Hepatic stellate cell (primary cell): ENCODE measurements at places on chromosomes 6 and 20.

- DNase-seq = no peak
These were observed 112.6 kb downstream of the SASH1 start for GRCh38 chr6:148455225-148455624.

DNA sequence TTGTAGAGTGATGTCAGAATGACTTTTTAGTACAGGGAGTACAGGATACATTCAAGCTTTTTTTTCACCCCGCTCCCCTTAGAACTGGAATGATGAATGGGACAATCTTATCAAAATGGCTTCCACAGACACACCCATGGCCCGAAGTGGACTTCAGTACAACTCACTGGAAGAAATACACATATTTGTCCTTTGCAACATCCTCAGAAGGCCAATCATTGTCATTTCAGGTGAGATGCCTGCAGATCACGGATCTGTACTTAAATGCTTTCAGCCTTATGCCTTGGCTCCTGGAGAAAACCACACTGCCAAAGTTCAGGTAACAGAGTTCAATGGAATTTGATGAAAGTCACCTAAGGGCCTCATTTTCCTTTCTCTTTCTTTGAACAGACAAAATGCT lies 8.5 kb downstream of the TNFAIP3 start:
- DNase-seq = no peak

GRCh38 chr6:10465629-10466499 lies 51.0 kb upstream of the TFAP2A start:
- DNase-seq = no peak

DNA sequence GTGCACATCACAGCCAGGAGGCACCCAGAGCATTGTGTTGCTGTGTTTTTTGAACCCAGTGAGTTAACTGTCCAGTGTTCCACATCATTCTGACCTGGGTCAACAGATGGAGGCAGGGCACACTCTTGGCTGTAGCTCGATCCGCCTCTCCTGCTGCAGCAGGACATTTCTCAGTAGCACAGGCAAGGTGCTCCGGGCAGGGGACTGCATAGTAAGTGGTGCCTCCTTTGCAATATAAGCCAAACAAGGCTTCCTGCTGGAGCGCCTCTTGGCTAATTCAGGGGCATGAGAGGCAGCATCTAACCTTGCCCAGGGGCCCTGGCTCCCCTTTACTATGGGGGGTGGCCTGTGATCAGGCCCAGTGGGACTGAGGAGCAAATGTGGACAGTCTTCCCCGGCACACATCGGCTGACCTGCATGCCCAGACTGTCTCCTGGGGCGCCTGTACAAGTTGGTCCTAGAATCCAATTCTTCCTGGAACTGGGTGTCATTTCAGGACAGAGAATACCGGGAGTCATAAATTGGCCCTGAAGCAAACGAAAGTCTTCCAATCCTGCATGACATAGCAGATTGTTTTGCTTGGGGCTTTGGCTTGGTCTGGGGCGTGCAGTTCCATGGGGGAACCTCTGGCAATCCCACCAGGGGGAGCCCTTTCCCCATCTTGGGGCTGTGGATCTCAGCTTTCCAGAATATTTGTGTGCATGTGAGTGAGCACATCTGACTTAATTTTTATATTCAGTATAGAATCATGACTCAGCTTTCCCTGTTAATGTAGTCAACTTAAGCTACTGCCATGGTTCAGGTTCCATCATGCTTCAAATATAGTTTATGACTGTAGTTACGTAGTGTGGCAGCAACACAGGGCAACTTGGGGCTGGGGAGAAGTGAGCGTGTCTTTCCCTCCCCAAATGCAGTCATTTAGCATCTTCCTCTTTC lies 56.0 kb upstream of the DDR1 start:
- peak; percentile 80 for DNase-seq

DNA sequence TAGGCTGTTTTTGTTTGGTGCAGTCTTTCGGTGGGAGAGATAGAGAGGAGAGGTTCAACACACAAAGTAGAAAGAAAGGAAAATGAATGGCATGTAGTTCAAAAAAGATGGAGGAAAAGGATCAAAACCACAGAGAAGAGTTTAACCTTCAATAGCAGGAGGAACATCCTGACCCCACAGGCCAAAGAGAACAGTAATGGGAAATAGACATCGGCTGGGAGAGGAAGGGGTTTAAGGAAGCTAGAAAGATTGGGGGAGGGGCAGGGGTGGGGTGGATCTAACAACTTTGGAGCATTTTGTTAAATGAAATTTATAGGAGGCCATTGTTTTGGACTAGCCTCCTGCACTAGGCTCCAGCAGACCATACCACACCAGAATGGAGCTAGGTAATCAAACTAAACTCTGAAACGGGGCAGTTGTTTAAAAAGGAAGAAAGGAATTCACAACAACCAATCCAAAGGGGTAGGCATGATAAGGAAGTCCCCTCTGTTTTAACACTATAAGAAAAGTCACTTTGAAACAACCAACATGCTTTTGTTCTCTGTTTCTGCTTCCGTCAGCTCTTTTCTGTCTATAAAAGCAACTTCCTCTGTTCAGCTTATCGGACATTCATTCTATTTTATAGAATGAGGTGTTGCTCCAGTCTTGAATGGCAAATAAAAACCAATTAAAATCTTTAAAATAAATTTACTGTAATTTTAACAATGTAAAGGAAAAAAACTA lies 82.6 kb downstream of the EPB41L2 start:
- DNase-seq = no peak

DNA sequence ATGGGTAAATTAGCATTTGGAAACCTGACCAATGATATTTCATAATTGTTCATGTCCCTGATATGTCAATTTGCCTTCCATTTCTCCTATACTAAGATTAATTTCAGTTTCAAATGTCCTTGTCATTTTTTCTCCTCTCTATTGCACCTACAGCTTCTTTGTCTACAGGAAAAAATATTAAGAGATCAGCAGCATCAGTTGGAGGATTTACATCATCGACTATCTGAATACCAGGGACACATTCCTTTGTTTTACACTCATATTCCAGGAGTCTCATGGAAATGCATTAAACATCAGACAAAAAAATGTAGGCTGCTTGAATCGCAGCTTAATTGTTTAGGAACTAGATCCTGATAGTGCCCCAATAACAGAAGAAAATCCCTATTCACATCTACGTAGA lies 188.2 kb downstream of the PRKN start:
- no peak for DNase-seq

- DNase-seq = peak; percentile 13
These were observed 50.9 kb downstream of the BTBD9 start for GRCh38 chr6:38588631-38589366.

DNA sequence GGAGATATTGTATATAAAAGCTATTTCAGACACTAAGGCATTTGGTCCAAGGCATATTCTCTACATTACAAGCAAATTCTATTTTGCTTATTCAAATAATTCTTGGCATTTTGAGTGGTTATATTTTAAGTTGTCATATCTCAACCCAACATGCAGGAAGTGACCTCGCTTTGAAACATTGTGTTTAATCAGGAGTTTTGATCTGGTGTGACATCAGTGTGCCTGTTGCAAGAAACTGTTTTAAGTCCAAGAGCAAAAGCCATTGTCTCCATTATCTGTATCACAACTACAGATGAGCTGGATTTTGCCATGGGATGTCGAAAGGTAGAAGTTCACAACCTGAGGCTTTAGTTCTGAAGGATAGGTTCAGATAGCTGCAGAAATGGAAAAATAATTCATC lies 509.9 kb upstream of the ID4 start:
- DNase-seq = no peak

GRCh38 chr6:51472745-51473487 lies 614.5 kb downstream of the PKHD1 start:
- no peak for DNase-seq

DNA sequence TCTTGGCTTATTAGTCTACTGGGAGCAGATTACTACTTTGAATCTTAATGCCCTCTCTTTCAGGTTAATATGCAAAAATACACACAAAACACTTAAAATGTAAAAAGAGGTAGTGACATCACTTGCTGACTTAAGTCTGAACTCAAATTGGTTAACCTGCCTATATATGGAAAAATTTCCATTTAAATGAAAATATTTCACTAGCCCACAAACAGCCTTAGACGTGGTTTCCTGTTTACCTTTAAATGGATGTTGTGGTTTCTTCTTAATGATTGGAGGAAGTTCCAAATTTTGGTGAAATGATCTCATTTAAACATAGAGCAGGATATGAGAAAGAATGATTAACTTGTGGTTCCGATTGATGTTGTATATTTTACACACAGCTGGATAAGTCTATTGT lies 553.7 kb downstream of the CD109 start:
- DNase-seq = no peak

GRCh38 chr20:33853507-33853813 lies 42.3 kb downstream of the CHMP4B start:
- no peak for DNase-seq

DNA sequence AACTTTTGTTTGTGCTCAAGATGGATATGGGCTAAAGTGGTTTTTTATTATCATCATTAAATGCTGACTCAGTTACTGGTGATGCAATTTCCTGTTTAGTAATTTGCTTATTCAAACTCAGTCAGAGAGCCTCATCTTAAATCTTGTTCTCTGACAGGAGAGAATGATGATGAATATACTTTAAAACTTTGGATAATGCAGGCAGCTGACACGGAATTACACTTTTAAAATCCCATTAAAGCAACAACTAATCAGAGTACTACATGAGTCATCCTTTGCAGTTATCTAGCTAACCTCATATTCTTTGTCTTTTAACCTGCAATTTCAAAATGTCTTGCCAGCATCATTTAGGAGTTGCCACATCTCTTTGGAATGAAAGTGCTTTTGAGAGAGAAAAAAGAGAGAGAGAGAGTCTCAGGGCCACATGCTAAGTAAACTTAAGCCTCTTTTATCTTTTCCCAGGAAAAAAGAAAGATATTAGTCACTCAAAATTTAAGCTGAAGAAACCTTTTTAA lies 9.2 kb upstream of the C6orf141 start:
- no peak for DNase-seq
